Right lobe of liver (tissue), 6 donors: ENCODE measurements at places on chromosomes 4 and X. TPM values are rescaled to one million over a fixed set of nuclear protein-coding genes. Genes with fewer than 3 reads are reported as not detected.

ARX gene
- total RNA-seq, result not detected

BEX5 gene
- total RNA-seq, result 1.1 TPM

BRS3 gene
- not detected for total RNA-seq

OPRPN gene
- 0.48 TPM for total RNA-seq

PABPC1L2B gene
- total RNA-seq, result not detected

ATP2B3 gene
- not detected for total RNA-seq

STPG2 gene
- total RNA-seq, result 0.25 TPM

GRCh38 chrX:140190441-140191108 lies 225.3 kb upstream of the CXorf66 start:
- no peak overlapping the region for H3K4me3 ChIP-seq
- no peaks in the 10 kb centered on the region for H3K36me3 ChIP-seq
- no peaks in the 10 kb centered on the region for H3K4me1 ChIP-seq
- DNase-seq, result no peak
- H3K27ac ChIP-seq, result no peak overlapping the region

GRCh38 chrX:3940000-3940610 lies 226.7 kb upstream of the PRKX start:
- no peak overlapping the region for H3K27ac ChIP-seq
- no peaks in the 10 kb centered on the region for H3K27me3 ChIP-seq
- H3K4me3 ChIP-seq, result no peak overlapping the region
- H3K4me1 ChIP-seq, result no peaks in the 10 kb centered on the region
- no peaks in the 10 kb centered on the region for H3K36me3 ChIP-seq
- no peak for DNase-seq

DNA sequence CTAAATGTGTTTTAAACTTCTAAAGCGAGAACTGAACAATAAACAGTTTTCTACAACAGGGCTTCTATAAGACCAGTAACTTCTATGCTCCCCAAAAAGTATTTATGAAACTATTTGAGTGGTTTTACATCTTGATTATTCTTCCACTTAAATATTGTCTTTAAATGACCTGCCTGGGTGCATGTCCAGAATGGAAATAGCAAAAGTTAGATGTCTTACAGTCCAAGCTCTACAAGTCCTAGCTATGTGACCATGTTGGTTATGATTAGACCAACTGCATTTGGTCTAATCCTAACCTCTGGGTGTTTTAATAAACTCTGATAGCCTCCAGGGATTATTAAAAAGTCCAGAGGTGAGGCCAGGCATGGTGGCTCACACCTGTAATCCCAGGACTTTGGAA lies 79.0 kb upstream of the ATXN3L start:
- no peaks in the 10 kb centered on the region for H3K4me1 ChIP-seq
- no peaks in the 10 kb centered on the region for H3K36me3 ChIP-seq
- H3K27me3 ChIP-seq, result no peaks in the 10 kb centered on the region
- DNase-seq, result no peak
- no peak overlapping the region for H3K4me3 ChIP-seq

DNA sequence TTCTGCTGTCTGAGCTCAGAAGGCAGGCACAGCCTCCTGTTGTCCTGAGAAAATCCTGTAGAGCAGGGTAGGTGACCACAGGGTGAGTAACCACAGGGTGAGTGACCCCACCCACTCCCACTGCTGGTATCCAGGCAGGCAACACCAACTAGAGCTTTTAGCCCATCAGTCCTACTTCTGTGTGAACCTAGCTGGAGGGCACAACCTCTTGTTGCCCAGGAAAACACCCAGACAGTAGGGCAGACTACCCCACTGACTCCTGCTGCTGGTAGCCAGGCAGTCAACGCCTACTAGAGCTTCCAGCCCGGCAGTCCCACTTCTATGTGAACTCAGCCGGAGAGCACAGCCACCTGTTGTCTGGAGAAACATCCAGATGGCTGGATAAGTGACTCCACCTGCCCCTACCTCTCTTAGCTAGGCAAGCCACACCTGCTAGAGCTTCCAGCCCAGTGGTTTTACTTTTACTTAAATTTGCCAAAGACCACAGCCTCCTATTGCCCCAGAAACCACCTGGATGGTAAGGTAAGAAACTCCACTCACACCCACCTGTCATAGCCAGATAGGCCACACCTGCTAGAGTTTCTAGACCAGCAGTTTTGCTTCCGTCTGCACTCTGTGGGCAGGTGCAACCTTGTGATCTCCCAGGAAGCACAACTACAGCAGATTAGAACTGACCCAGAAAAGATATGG lies 371.6 kb downstream of the INPP4B start:
- no peaks in the 10 kb centered on the region for H3K4me1 ChIP-seq
- no peak for DNase-seq
- no peak overlapping the region for H3K27ac ChIP-seq
- no peaks in the 10 kb centered on the region for H3K36me3 ChIP-seq
- H3K4me3 ChIP-seq, result no peak overlapping the region

- H3K27ac ChIP-seq, result no peak overlapping the region
- no peaks in the 10 kb centered on the region for H3K36me3 ChIP-seq
- H3K4me1 ChIP-seq, result no peaks in the 10 kb centered on the region
- no peak overlapping the region for H3K4me3 ChIP-seq
Observed at GRCh38 chrX:79147477-79147876, 3.0 kb downstream of the GPR174 start.

- no peak overlapping the region for H3K27ac ChIP-seq
- H3K4me3 ChIP-seq, result no peak overlapping the region
- H3K36me3 ChIP-seq, result no peaks in the 10 kb centered on the region
- H3K27me3 ChIP-seq, result no peaks in the 10 kb centered on the region
- DNase-seq, result no peak
Observed at GRCh38 chrX:40495659-40496058, 85.1 kb upstream of the ATP6AP2 start.

DNA sequence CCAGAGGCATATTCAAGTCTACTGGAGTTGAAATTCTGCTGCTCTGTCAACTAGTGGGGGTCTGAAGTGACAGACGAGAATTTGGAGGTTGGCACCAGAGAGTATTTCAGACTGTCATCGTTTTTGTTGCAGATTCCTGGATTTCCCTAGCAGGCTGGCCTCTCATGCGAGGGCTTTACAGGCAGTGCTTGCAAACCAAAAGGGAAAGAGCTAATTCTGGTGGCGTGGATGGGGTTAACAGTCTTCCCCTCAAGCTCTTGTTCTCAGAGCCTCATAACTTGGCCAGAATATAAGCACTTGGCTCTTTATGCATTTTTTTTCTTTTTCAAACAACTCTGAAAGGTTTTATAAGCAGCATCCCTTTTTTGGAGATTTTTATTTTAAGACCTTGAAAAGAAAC lies at the start of gene SPARCL1:
Gene SPARCL1, minus strand, starts transcription at position 190 of the 400 bp plus-strand sequence. CDS start 29,802 bp downstream, outside the sequence.
- DNase-seq, result no peak
- H3K27me3 ChIP-seq, result no peaks in the 10 kb centered on the region
- H3K4me3 ChIP-seq, result no peak within 1 kb of the TSS

- no peaks in the 10 kb centered on the region for H3K36me3 ChIP-seq
- H3K4me1 ChIP-seq, result no peaks in the 10 kb centered on the region
- H3K27me3 ChIP-seq, result no peaks in the 10 kb centered on the region
- no peak overlapping the region for H3K4me3 ChIP-seq
Observed at GRCh38 chr4:160701671-160702070, 1462.1 kb downstream of the FSTL5 start.
